Activated T-helper 17 cell treated with anti-CD3 and anti-CD28 coated beads, Interleukin-2, amount 50 U/mL, for 72 hours (primary cell): ENCODE measurements at places on chromosomes 2 and 18. TPM values are rescaled to one million over a fixed set of nuclear protein-coding genes. Genes with fewer than 3 reads are reported as not detected.

DNA sequence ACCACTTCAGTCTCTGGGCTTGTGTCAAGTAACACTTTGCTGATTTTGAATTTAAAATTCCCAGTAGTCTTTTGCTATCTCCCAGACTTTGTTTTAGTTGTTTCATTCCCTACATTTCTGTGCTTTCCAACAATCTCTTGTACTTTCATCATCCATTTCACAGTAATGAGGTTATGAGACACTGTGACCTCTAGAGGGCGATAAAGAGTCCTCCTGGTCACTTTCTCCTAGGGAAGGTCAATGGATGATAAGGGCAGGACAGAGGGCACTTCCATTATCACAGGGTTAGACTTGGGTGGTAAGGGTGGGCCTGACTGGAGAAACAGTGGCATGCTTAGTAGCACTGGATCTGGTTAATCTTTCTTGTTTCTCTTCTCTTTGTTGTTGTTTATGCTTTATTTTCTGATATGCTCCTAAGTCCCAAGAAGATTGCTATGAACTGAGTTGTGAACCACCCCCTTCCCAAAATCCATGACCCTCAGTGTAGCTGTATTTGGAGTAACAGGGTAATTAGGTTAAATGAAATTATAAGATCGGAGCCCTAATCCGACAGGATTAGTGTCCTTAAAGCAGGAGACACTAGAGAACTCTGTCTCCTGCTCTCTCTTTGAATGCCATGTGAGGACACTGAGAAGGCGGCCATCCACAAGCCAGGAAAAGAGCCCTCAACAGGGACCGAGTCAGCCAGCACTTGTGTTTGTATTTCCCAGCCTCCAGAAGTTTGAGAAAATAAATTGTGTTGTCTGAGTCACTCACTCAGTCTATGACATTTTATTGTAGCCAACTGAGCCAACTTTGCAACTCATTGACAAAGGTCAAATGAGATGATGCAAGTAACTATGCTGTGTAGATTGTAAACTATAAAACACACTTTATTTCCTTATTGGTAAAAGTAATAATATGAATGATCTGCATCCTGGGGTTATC lies 779.2 kb downstream of the CNTNAP5 start:
- no peak for ATAC-seq

- no peak for ATAC-seq
These were observed 70.8 kb downstream of the ABI2 start for GRCh38 chr2:203399031-203399430.

- ATAC-seq: no peak
These were observed 128.3 kb upstream of the FSIP2 start for GRCh38 chr2:185610301-185610700.

- ATAC-seq: no peak
These were observed 109.1 kb upstream of the CTDP1 start for GRCh38 chr18:79570266-79571201.

The LINC00305 gene
- total RNA-seq: not detected
